ENCODE measurements at places on chromosomes 7 and 10.
A peak's percentile ranks its signal among the peaks of the same experiment; 100 is the strongest.

GRCh38 chr7:46747869-46748576, 827.0 kb upstream of the IGFBP3 start:
- peak; percentile 35 for DNase-seq

- no peak for DNase-seq
Observed at GRCh38 chr7:96663457-96663856, 46.2 kb downstream of the SEM1 start.

DNA sequence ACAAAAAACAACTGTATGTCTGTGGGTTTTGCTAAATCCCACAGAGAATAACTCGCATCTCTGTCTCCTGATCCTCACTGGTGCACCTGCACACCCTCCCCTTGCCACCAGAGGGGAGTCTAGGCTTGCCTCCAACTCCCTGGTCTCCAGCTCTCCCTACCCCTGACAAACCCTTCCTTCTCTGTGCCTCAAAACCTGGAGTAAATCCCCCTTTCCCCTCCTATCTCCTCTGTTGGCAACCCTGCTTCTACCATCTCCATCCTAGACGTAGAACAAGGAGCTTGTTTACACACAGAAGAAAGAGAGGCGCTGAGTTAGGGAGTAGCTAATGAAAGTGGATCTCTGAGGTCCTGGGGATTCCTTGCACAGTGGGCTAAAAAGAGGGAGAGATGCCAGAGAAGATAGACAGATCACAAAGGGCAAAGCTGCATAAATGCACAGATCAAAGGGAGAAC, 6.0 kb downstream of the MBLAC1 start:
- DNase-seq = peak; percentile 67

GRCh38 chr7:138887872-138888656, 90.1 kb upstream of the ATP6V0A4 start:
- DNase-seq = no peak

DNA sequence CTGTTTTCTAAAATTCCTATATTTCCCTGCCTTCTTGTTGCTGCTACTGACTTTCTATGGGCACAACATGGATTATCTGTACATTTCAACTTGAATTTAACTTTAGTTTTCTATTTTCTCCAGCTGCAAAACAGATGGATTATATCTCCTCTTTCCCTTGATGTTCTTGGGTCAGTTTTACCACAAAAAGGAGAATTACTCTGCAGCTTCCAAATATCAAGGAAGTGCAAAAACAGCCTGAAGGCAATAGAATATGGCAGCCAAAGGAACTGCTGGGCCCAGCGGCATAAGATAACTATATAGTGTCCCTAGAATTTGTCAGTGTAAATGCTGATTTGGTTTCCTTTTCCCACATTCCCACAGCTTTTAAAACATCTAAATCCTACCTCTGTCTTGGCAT, 29.1 kb downstream of the CPED1 start:
- DNase-seq = peak; percentile 77

DNA sequence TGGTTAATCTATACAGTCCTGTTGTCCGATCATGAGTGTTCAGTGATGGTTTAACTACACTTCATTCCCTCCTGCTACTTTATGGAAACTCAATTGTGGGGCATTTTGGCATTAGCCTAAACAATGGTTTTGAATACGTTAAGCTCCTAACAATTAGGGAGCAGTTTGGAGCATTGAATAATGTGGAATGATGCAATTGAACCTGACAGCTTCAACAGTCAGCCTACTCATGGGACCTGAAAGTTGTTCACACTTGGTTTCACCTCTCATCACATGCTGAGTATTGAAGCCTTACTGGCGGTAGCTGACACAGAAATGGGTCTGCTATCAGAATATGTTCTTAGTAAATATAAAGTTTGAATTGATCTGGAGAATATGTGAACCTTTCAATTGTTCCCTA, 186.1 kb downstream of the MLLT10 start:
- no peak for DNase-seq

DNA sequence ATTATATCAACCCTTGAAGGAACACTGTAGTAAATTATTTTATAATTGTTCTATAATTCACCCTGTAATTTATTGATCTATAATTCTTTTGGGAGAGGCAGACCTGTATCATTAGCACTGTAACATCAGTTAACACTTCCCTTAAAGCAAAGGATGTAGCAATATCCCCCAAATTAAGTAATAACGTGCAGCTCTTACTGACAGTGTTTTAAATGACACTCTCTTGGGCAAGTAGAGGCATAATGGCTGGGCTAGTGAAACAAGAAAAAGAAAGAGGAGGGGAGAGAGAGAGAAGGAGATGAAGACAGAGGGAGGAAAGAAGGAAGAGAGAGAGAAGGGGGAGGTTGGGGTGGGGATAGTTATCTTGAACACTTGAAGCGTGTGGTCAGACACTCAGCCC, 161.0 kb upstream of the RNF32 start:
- no peak for DNase-seq

- DNase-seq = no peak
Observed at GRCh38 chr10:7092603-7093002, 318.2 kb downstream of the SFMBT2 start.

GRCh38 chr10:52621635-52622079, 150.9 kb downstream of the MBL2 start:
- DNase-seq = peak; percentile 15

GRCh38 chr7:154423231-154423630, 371.0 kb downstream of the DPP6 start:
- DNase-seq = no peak

All from RPMI7951 (cell line).